HFFc6 (cell line): ENCODE measurements at places on chromosomes 11 and 22. TPM values are rescaled to one million over a fixed set of nuclear protein-coding genes. Genes with fewer than 3 reads are reported as not detected.

- DNase-seq, result no peak
Measured at GRCh38 chr11:32729976-32730375, 64.5 kb downstream of the CCDC73 start.

DNA sequence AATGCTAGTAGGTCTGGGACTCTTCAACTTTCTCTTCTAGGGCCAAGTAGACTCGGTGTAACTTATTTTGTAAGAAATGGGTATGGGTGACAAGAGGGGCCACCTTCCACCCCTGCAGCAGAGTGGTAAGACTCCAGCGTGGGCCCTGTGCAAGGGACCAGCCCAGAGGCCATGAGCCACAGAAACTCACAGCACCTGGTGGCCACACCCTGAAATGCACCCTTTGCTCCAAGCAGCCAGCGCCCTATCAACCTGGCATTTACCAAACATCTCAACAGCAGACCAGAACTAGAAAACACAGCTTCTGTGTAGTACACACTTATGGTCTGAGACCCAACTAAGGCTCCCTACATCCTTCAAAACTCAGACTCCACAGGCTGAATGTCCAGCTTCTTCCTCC, 5.7 kb downstream of the CDCA5 start:
- DNase-seq, result peak; percentile 24

UBE2L6 gene
- total RNA-seq, result 32.5 to 45.1 TPM (median 36.0 TPM) in 3 replicates

DNA sequence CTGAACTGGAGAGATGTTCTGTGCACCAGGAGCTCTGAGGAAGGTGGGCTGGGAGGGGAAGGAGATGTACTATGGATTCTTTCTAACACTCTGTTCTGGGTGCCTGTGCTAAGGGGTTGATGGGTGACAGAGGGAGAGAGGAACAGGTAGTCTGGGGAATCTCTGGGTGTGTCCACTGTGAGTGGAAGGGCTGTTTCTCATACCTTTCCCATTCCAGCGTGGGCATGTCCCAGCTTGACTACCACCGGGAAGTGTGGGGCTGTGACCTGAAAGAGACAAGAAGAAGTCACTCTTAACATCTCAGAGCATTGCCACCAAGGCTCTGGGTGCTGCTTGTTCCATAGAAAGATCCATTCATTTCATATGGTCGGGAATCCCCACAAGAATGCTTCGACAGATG, 121.9 kb downstream of the FBXO7 start:
- no peak for DNase-seq

GRCh38 chr11:58621586-58622262, 741 bp upstream of the CNTF start:
- DNase-seq, result no peak

FOLR1 gene
- 0.20 to 0.42 TPM (median 0.41 TPM) in 3 replicates for total RNA-seq

GRCh38 chr11:40921246-40921645, 538.2 kb downstream of the LRRC4C start:
- no peak for DNase-seq

DNA sequence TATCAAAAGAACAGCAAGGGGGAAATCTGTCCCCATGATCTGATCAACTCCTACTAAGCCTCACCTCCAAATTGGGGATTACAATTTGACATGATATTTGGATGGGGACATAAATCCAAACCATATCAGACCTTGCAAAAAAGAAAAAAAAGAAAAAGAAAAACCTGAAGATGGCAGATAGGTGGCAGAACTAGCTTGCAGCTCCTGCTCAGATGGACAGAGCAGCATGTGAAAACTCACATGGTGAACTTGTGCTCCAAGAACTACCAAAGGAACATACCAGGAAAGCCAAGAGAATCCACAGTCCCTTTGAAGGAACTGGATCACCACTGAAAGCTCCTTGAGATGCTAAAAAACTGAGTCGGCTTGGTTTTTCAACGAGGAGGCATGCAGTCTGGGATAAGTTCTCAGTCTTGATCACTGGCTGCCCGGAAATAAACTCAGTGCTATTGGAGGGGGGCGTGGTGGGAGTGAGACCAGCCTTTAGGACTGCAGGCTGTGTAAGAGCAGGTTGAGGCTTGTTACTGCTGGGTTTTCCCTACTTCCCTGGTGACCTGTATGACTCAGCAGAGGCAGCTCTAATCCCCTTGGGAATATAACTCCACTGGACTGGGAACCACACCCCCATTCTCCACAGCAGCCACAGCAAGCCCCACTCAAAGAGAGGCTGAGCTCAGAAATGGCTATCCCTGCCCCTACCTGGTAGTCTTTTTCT, 358.3 kb upstream of the ARHGAP42 start:
- no peak for DNase-seq

DNA sequence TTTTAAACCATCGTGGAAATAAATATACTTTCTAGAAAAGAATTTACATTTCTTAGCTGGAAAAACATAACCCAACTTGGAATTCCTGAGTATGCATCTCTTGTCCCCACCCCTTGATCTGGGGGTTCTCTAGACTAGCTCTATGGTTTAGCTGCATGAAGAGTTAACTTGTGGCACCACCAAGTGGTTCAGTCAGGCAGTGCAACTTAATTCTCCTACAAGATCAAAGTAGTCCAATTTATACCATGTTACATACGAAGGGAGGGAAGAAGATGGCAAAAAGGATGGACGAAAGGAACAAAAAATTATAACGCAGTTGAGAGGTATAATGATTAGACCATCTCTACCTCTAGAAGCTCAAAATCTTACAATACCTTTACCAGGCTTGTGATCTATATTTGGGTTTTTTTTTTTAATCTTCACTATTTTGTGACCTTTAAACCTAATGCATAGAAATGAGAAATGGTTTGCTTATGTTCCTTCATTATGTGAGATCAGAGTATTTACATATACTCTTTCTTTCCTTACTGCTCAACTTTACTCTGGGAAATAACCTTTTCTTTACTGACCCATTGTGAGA, 28.5 kb upstream of the ALKBH3 start:
- DNase-seq, result peak; percentile 73

DNA sequence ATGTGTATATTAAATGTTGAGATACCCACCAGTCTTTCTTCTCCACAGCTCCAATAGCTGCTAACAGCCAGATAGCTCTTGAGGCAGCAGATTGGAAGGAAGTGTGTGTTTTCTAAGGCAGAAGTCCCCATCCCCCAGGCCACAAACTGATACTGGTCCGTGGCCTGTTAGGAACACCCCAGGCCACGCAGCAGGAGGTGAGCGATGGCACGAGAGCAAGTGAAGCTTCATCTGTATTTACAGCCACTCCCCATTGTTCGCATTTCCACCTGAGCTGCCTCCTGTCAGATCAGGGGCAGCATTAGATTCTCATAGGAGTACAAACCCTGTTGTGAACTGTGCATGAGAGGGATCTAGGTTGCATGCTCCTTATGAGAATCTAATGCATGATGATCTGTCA, 12.7 kb downstream of the CCDC73 start:
- no peak for DNase-seq

TMEM258 gene
- 134 to 150 TPM (median 142 TPM) in 3 replicates for total RNA-seq

CCDC116 gene
- total RNA-seq, result 0.13 to 0.26 TPM (median 0.16 TPM) in 3 replicates

- no peak for DNase-seq
Measured at GRCh38 chr22:28894334-28894733, 11.0 kb downstream of the ZNRF3 start.

PLAAT5 gene
- not detected in 3 replicates for total RNA-seq

GRCh38 chr11:116563712-116564047, 209.1 kb downstream of the BUD13 start:
- DNase-seq, result no peak

GRCh38 chr22:22759371-22759770, 115.0 kb downstream of the GGTLC2 start:
- no peak for DNase-seq

GRCh38 chr22:42862045-42862734, 5.1 kb upstream of the ARFGAP3 start:
- DNase-seq, result peak; percentile 37
